Hepatic stellate cell (primary cell): ENCODE measurements at places on chromosomes 2 and 18.

DNA sequence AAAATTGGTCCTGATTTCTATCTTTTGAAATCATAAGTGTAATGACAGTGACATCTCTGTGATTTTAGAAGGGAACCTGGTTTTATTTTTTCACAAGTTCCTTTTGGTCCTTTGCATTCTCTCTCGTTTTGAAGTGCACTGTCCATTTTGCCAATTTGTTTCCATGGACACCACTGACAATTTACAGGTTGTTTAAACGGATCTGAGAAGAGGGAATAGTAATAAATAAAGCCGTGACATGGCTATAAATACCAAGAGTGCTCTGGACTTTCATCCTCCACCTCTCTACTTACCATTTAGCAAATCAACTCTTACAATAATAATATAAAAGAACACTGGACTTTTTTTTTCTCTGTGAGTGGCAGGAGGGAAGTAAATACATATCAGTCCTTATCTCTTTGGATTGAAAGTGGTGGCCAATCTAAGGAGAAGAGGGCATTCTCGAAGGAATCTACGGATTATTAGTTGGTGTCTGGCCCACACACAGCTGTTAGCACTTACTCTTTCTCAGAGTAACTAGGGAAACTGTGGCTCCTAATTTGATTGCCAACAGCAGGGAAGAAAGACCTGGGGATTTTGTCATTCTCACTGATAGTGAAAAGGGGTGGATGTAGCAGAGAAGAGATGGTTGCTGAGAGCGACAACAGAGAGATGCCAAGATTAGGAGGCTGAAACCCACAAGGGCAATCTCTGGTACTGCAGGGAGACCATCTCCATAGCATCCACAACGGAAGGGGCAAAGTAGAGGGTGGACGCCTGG is 108.7 kb upstream of the FSHR start:
- no peak for DNase-seq

DNA sequence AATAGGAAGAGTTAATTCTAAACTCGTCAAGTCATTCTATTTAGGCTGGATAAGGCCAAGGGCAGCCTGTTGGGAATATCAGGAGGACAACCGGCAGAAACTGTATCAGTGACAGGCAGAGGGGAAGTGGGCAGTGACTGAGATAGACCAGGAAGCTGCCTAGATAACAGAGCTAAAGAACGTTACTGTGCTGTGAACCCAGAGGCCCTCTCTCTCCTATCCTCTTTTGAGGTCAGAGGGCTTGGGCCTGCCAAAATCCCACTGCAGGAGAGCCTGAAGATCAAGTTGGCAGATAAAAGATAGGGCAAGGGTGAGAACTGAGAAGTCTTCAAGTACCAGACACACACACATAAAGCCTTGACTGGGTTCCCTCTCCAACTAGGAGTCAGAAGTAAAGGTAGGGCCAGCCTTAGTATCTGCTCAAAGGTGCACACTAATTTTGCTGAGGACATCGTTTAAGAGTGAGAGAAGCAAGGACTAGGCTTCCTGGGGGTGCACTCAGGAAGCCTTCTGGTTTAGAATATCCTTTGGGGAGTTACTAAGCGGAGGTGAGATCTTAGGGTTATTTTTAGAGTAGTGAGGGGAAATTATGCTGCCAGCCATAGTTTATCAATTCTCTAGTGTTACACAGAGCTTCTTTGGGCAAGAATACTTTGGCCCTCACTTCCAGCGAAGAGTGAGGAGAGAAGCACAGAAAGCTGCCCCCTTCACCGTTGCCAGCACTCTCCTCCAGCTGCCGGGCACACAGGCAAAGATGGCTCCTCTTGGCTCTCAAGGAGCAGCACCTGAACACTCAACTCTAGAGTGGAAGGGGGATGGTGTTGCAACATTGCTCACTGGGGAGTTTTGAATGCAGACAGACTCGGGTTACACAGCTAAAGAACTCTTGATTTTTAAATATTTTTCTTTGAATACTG is 9.8 kb downstream of the CAVIN2 start:
- no peak for DNase-seq

- no peak for DNase-seq
Measured at GRCh38 chr2:204967199-204967960, 422.1 kb downstream of the PARD3B start.

DNA sequence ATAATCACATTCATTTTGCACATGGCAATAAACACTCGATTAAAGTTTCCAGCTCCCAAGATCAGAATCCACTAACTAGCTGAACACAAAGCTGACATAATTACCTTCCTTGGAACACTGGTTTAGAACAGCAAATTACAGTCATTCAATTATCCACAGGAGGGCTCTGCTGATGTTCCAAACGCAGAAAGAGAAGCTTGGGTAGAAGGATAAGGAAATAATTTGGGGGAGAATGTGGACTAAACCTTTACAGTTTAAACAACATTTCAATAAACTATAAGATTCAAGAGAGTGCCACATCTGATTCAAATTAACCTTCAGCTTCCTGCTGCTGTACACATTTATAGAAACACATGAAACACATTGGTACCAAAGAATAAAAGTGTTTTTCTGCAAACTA is 67.8 kb upstream of the ARL4C start:
- DNase-seq, result peak; percentile 48

DNA sequence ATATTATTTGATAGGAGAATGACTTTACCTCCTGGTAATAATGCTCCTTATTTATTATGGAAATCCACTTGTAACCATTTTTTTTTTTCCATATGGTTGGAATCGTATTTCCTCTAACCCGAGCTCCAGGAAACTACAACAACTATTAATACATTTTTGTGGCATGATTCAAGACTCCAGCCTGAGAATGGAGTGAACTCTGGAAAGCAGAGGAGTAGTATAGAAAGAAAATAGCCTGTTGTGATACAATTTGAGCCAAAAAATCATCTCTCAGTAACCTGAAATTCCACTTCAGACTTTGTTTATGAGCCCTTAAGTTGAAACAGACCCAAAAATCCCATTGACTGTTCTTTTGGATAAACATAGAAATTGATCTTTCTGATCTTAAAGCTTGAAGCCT is 921.1 kb downstream of the SOCS6 start:
- no peak for DNase-seq

- no peak for DNase-seq
Measured at GRCh38 chr2:217834744-217835513, 167.9 kb downstream of the TNS1 start.

GRCh38 chr2:100070078-100070477 is 72.3 kb downstream of the AFF3 start:
- DNase-seq, result no peak

DNA sequence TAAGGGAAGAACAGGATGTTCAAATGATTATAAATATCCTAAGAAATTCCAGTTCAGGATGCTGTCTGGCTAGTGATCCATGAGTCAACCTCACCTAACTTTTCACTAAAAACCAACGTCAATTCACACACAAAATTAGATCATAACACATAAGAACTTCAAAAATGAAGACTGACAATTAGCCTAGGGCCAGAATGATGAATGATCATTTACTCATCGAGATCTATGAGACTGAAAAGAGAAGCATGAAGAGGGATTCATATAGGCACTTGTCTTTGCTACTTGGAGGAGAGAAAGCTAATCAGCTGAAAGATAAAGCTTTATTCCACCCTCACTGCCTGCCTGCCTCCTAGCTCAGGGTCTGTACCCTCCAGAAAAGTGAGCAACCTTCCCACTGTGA is 29.8 kb downstream of the ADD2 start:
- no peak for DNase-seq

DNA sequence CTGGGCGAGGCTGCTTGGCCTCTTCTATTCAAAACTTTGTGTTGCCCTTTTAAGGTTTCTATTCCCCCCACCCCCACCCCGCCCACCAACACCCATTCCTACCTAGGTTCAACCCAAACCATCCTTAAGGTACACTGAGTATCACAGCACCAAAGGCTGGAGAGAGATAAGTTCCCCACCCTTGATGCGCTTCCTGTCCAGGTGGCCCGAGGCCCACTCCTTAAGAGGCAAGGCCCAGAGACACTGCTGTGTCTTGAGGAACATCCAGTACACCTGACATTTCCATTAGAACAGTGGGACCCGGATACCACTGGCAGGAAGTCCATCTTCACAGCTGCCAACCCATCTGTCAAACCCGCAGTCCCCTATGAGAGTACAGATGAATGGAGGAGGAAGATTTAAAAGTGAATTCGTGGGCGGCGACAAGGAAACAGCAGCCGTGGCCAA is 277 bp upstream of the INPP1 start:
- no peak for DNase-seq

GRCh38 chr2:13818002-13818401 is 814.5 kb upstream of the LRATD1 start:
- no peak for DNase-seq

GRCh38 chr18:3541549-3542386 is 91.8 kb downstream of the TGIF1 start:
- no peak for DNase-seq

- DNase-seq, result peak; percentile 67
Measured at GRCh38 chr2:237122214-237122666, 36.6 kb downstream of the COPS8 start.
